Hematopoietic multipotent progenitor cell treated with erythropoietin and hydrocortisone succinate and interleukin-3 and kit ligand, for 8 days (in vitro differentiated cells): ENCODE measurements at places on chromosomes 6 and 20.

DNA sequence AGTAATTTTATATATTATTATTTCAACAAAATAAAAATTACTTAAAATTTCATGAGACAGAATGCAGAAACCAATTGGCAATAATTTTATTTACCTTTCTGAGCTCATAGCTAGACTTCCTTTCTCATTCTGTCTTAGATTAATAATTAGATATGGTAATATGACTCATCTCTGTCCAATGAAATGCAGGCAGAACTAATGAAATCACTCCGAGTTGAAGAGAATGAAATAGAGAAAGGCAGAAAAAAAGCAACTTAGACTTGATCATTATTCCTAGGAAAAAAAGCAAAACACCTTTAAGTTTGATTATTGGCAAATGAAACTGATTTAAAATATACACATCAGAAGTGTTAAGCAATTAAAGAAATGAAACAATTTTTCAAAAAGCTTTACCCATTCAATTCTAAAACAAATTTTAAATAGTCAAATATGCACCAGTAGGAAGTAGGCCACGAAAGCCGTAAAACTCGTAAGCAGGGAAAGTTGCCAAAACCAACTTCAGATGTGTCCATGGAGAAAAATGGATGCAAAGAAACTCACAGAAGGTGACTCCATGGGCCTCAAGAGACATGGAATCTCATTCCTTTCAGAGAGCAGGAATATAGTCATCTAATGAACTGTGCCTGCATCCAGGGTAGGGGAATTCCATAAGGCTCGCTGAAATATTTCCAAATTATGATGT lies 293.8 kb upstream of the RGS17 start:
- no peak for DNase-seq

- DNase-seq = no peak
These were observed 254.2 kb downstream of the C6orf118 start for GRCh38 chr6:165055231-165055630.

DNA sequence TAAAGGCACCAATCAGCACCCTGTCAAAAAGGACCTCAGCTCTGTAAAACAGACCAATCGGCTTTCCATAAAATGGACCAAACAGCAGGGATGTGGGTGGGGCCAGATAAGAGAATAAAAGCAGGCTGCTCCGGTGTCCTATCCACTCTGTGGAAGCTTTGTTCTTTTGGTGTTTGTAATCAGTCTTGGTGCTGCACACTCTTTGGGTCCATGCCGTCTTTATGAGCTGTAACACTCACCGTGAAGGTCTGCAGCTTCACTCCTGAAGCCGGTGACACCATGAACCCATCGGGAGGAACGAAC lies 7.3 kb upstream of the PXDC1 start:
- DNase-seq = no peak

DNA sequence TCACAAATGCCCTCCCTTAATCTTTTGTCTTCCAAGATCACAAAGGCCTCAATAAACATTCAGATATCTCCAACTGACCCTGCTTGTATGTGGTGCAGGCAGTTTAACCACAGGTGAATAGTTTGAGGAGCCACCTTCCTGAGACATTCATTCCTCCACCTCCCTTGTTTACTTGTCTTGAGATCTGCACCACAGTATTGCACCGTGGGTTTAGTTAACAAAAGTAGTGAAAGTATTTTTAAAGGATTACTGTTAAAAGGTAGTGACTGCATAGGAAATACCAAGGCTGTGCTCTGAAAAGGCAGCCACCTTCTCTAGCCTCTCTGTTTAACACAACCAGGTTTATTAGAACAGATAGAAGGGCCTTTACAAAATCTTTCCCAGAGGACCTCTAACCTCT lies 46.5 kb downstream of the SESN1 start:
- DNase-seq = no peak

DNA sequence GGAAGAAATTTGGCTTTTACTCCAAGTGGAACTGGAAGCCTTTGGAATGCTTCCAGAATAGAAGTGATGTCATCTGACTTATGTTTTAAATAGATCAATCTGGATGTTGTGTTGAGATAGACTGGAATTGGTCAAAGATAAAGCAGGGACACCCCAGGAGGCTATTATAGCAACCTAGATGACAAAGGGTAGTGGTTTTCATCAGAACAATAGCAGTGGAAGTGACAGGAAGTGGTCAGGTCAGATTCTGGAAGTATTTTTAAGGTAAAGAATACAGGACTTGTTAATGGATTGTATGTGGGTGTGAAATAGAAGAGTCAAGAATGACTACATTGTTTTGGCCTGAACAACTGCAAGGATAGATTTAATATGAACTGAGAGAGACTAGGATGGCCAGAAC lies 191.4 kb downstream of the ADGRB3 start:
- no peak for DNase-seq

GRCh38 chr6:2790588-2791449 lies 25.6 kb downstream of the WRNIP1 start:
- DNase-seq = peak; percentile 82

DNA sequence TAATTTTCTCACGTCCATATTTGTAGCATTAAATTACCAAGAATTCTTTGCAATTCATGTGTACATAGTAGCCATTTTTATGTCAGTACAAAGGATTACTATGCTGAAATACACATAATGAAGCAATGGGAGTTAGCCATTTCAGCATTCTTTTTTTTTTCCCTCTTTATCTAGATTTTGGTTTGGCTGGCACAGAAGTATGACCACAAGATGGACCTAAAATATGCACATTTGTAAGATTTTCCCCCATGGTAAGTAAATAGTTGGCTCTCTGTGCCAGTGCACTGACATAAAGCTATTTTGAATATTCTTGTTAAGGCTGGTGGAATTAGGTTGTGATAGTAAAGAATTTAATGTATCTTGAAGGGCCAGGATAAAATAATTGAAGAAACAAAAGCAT lies 486.1 kb upstream of the BTBD3 start:
- no peak for DNase-seq

GRCh38 chr20:40806929-40807820 lies 118.1 kb upstream of the MAFB start:
- DNase-seq = no peak
